Fibroblast of upper back skin (primary cell): ENCODE measurements at places on chromosomes 1 and 21.
A peak's percentile ranks its signal among the peaks of the same experiment; 100 is the strongest.

- DNase-seq: no peak
Measured at GRCh38 chr1:34316773-34317172, 140.1 kb downstream of the C1orf94 start.

DNA sequence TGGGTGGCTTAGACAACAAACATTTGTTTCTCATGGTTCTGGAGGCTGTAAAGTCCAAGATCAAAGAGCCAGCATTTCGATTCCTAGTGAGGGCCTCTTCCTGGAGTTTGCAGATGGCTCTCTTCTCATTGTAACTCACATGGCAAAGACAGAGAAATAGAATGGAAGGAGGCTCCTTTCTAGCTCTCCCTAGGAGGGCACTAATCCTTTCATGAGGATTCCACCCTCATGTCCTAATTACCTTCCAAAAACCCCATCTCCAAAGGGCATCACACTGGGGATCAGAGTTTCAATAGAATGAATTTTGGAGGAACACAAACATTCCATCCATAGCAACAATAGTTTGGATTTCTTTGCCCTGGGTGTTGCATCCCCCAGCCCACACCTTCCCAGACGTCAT is 247.3 kb downstream of the TTLL7 start:
- DNase-seq: no peak

DNA sequence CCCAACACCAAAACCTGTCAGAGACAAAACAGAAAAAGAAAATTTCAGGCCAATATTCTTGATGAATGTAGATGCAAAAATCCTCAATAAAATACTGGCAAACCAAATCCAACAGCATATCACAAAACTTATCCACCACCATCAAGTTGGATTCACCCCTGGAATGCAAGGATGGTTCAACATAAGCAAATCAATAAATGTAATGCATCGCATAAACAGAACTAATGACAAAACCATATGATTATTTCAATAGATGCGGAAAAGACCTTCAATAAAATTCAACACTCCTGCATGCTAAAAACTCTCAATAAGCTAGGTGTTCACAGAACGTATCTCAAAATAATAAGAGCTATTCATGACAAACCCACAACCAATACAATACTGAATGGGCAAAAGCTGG is 3.8 kb upstream of the OR2L5 start:
- DNase-seq: no peak

DNA sequence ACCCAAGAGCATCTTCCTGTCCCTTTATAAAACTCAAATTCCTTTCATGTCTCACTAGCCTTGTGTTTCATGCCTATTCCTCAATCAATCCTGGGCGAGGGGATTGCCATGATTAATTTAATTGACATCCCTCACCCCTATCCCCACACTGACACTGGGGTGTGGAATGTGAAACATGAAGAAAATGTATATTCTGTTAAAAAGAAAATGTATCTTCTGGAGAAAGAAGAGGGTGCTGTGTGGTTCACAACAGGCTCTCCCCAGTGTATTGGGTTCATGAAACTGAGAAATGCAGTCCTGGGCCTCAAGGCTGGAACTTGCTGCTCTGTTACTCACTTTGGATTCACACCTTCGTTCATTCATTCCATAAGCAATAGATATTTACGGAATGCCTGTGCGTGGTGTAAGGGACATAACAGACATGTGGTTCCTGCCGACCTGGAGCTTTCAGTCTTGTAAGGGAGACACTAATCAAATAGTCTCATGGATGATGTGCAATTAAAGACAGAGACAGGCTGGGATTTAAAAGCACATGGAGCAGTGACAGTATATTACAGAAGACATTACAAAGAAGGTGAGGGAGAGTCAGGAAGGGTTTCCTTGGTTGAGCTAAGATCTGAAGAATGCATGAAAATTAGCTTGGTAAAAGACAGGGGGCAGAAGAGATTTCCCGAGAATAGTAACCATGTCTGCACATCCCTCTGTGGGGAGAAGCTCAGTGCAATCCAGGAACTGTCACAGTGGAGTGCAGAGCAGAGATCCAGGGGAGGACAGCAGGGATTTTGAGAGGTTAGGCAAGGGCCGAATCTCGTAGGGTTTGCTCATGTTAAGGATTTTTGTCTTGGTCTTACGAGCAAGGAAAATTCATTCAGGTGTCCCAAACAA is 32.1 kb downstream of the SERTAD4 start:
- peak; percentile 67 for DNase-seq

DNA sequence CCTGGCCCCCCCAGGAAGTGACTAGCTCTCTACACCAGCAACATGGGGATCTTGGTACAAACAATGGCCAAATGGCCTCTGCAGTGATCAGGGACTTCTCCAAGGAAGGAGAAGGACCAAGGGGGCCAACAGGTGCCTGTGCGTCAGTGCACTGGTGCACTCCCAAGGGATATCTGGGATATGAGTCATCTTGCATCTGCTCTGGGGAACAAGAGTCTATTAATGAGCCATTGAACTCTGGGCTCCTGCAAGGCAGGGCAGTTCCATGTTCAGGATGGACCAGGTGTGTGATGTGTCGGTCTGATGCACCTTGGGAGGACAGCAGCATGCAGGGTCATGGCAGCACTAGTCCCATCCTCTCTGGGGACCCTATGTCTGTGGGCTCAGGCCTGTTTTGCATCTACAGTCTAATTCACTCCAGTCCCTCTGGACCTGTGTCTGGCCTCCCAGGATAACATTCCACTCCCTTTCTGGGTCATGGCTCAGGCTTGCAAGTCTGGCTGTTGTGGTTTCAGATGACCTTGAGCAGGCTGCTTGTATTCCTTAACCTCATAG is 125.3 kb downstream of the TRABD2B start:
- DNase-seq: no peak

DNA sequence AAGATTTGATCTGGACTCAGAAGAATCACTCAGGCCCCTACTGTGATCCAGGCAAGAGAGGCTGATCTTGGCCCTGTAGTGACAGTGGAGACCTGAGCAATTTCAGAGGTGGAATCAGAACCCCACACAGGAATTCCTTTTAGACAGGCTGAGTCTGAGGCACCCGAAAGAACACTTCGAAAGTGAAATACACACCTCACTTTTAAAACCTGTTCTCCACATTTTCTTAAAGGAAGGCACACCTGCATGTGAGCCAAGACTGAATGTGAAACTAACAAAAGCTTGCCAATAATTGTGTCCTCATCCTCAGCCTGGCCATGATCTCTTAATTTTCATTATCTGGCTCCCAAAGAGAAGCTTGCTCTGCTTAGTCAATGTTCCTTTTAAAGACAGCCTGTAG is 32.2 kb downstream of the SIPA1L2 start:
- no peak for DNase-seq

- DNase-seq: no peak
Measured at GRCh38 chr21:35801391-35801790, 258.9 kb downstream of the SETD4 start.

DNA sequence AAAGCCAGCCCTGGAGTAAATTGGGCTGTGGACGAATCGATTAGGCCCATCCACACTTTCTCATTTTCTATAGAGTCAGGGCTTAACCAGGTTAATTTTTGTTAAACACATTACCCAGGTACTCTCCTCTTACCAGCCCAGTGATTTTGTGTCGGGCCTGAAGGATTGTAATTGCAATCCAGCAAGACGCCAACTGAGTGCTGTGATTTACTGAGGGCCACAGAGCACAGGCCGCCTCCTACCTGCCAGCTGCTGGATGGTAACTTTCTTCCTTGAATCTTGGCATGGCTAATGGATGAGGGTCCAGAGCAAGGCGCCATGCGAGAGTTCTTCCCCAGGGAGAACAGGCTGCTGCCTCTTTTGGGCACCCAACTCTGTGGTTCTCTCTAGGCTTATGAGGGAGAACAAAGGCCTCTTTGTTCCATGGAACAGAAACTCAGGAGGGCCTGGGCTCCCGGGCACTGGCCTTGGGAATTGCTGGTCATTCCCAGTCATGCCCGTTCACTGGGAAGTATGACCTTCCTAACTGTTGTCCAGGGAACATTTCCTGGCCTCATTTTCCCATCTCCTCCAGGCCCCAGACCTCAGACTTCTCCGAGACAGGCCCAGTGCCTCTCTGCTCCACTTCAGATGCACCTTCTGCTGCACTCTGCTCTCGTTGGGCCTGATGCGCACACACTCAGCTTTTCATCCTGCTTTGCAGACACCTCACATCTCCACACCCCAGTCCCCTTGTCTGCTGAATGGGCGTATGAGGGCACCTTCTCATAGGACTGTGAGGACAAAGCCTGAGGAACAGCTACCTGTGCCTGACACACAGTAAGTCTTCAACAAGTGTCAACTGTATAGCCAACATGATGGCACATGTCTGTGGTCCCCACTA is 57.3 kb downstream of the SYF2 start:
- no peak for DNase-seq

DNA sequence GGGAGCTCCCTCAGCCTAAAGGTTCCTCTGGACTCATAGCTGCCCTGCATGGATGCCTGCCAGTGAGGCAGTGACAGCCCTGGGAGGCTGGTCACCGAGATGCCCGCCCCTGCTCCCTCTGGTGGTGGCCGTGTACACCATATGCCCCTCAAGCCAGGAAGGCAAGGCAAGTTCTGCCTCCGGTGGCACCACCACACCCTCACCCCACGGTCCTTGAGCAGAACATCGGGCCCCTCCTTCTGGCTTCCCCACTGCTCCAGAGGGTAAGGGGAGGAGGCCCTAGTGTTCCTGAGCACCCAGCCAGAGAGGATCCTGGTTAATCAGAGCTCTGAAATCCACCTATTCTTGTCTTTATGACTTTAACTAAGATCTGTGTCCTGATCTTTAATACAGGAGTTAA is 1.5 kb upstream of the S100A14 start:
- no peak for DNase-seq

DNA sequence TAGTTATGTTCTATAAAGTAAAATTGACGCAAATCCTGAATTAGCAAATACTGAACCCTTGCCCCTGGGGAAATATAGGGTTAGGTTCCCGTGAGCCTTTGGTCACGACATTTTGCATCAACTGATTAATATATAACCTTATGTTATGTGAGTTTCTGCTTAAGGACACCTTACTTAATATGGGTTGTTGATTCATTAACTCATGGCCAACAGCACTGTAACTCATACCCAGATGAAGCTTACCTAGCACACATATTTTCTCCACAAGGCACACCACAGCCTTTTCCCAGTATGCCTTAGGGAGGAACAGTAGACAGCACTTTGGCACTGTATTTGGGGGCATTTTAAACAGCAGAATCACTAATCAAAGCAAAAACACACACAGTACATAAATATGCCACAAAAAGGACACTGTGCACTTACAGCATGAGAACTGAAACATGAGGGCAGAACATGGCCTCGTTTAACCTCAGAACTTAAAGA is 15.1 kb downstream of the INAVA start:
- no peak for DNase-seq

DNA sequence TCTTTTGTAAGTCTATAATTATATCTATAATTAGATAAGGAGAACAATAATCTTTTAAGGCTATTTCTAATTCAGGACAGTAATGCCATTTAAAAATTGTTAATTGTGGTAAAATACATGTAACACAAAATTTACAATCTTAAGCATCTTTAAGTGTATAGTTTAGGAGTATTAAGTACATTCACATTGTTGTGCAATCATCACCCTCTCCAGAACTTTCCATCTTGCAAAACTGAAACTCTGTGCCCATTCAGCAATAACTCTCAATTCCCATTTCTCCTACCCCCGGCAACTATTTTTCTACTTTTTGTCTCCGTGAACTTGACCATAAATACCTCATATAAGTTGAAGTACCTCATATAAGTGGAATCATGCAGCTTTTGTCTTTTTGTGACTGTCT is 93.9 kb upstream of the KCNA3 start:
- no peak for DNase-seq

DNA sequence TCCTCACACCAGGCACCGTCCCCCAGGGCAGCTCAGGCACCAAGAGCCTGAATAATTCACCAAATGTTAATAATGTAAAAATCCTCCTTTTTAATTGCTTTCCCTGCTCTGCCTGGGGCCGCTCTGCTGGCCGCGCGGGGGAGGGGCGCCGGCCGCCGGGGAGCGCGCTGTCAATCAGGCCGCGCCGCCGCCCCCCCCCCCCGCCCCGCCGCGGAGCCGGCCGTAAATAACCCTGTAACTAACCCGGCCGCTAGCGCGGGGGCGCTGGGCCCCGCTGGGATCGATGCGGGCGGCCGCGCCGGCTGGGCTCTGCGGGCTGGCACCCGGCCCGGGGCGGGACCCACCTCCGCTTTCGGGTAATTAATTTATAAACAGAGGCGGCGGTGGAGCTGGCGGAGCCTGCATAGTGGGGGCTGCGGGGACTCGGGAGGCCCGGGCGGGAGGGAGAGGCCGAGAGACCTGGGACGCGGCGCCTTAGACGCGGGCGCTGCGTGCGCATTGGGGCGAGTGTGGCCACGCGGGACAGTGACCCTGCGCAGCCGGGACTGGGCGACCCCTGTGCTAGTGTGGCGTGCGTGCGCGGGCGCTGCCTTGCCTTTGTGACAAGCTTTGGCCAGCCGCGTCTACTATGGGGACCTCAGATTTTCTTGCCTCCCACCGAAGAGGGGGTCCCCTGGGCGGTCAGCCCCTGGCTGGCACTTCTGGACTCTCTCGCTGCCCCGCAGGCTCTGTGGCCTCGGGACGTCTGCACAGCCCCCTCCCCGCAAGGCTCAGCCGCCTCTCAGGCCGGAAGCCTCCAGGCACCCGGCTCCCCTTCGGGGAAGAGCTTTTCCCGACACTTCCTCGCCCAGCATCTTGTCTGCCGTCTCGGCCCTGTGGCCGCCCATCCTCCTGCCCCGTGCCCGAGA is 16.6 kb downstream of the SAMD11 start:
- peak; percentile 85 for DNase-seq

DNA sequence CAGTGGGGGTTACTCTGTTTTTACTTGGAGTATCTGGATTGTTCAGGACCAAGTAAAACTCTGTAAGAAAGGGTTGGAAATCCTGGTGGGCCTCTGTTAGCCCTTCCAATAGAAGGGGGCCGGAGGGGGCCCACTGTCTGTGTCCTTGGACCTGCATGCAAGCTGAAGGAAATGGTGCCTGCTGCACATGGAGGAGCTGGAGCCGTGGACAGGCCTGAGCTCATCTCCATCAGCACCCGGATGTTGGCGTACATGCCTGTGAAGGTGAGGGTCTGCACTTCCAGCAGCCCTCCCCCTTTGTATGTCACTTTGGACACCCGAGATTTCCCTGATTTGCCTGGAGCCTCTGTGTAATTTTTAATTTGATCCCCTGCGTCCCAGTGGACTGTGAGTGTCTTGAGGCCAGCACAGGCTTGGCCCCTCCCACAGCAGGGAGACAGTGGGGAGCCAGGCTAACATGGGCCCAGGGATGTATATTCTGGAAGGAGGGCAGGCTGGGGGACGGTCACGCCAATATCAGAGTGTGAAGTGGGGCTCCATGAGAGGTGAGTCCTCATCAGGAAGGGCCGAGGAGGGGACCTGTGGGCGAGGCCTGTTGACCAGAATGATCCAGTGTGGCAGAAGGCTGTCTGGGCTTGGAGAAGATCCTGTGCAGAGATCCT is 16.8 kb downstream of the GALNT2 start:
- DNase-seq: no peak
